ENCODE measurements at places on chromosomes 3 and 15.

- no peak for DNase-seq
Measured at GRCh38 chr3:180306691-180307090, 270.0 kb upstream of the PEX5L start.

- no peak for DNase-seq
Measured at GRCh38 chr3:120681506-120682038, 467 bp downstream of the HGD start.

GRCh38 chr3:48989126-48989795 lies 780 bp upstream of the P4HTM start:
- no peak for DNase-seq

GRCh38 chr3:43583481-43583880 lies 38.3 kb downstream of the ANO10 start:
- DNase-seq = no peak

GRCh38 chr3:76514836-76515235 lies 525.1 kb upstream of the ROBO2 start:
- no peak for DNase-seq

- no peak for DNase-seq
Measured at GRCh38 chr3:9862391-9863057, 17.5 kb downstream of the CIDEC start.

DNA sequence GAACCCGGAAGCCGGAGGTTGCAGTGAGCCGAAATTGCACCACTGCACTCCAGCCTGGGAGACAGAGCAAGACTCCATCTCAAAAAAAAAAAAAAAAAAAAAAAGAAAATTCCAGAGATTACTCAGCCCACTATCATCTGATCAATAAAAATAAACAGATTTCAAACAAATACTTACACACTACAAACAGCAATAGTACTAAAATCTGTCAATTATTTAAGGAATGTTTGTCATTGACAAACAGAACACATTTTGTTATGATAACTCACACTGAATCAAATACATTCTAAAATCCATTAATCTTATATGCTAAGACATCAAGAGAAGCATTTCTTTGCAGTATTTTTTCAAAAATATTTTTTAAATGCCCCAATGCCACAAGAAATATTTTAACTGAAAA lies 7.6 kb downstream of the MYO9A start:
- no peak for DNase-seq

- no peak for DNase-seq
Measured at GRCh38 chr3:124780761-124781475, 50.7 kb downstream of the UMPS start.

DNA sequence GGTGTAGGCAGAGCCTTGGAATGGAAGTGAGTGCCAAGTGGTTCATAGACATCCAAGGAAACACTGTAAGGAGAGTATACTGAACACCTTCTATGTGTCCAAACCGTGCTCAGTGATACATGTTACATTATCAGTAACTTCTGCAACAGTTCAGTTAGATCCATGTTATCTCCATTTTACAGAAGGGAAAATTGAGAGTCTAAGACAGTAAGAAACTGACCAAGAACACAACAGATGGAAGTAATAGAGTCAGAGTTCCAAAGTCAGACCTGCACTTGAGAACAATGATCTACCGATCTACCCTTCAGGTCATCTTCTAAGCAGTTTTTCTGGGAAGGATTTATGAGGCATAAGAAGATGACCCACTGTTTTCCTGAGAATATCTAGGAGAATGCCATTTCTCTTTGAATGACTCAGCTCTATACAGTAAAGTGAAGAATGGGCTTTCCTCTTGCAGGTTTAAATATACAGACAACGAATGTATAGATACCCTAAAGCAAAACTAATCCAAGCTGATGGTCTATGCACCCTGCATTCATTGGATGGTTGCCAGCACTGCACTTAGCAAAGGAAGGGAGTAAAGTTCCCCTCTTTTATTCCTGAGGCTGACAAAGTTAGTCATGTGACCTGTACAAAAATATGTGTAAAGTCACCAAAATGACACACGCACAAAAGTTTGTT lies 604.1 kb upstream of the MDFIC2 start:
- no peak for DNase-seq

- DNase-seq = no peak
Measured at GRCh38 chr15:98292442-98293240, 332.1 kb downstream of the ARRDC4 start.

- no peak for DNase-seq
Measured at GRCh38 chr15:36831125-36831903, 251.9 kb downstream of the CDIN1 start.

DNA sequence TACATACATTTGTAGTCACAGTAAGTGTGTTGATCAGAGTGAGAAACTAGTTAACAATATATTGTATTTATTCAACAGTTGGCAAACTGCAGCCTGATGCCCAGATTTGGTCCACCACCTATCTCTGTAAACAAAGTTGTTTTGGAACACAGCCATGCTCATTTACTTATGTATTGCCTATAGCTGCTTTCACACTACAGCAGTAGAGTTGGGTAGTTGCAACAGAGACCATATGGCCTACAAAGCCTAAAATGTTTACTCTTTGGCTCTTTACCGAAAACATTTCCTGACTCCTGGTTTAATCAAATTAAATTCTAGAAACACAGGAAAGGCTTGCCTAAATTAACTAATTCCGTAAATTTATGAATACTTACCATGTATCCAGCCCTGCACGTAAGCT lies 39.4 kb downstream of the CMC1 start:
- no peak for DNase-seq

- DNase-seq = no peak
Measured at GRCh38 chr3:192901435-192901834, 16.2 kb downstream of the MB21D2 start.

- DNase-seq = no peak
Measured at GRCh38 chr3:188946351-188947240, 225.2 kb upstream of the TPRG1 start.

GRCh38 chr15:29437888-29438702 lies 168.5 kb upstream of the NSMCE3 start:
- peak; percentile 62 for DNase-seq

- no peak for DNase-seq
Measured at GRCh38 chr3:40739971-40740370, 215.2 kb downstream of the ZNF621 start.

GRCh38 chr3:172853005-172853404 lies 102.5 kb downstream of the ECT2 start:
- no peak for DNase-seq

DNA sequence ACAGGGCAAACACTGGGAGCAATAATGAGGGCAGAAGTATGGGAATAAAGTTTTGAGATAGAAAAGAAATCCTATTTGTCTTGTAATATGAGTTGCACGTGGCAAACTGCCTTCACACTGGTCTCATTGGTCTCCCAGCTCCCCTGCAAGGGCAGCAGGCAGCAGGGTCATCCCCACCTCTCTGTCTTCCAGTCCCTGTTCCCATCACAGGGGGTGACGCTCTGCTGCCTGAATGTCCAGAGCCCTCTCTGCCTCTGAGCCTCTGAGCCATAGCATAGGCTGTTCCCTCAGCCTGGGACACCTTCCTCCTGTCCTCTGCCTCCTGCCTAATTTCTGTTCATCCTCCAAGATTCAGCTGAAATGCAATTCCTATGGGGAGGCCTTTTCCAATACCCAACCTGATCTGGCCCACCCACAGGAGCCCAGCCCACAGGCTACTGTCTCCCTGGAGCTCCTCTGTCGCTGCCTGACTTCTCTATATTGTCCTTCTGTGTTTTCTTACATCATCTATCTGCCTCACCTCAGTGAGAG lies 12.1 kb upstream of the SKOR1 start:
- DNase-seq = no peak

DNA sequence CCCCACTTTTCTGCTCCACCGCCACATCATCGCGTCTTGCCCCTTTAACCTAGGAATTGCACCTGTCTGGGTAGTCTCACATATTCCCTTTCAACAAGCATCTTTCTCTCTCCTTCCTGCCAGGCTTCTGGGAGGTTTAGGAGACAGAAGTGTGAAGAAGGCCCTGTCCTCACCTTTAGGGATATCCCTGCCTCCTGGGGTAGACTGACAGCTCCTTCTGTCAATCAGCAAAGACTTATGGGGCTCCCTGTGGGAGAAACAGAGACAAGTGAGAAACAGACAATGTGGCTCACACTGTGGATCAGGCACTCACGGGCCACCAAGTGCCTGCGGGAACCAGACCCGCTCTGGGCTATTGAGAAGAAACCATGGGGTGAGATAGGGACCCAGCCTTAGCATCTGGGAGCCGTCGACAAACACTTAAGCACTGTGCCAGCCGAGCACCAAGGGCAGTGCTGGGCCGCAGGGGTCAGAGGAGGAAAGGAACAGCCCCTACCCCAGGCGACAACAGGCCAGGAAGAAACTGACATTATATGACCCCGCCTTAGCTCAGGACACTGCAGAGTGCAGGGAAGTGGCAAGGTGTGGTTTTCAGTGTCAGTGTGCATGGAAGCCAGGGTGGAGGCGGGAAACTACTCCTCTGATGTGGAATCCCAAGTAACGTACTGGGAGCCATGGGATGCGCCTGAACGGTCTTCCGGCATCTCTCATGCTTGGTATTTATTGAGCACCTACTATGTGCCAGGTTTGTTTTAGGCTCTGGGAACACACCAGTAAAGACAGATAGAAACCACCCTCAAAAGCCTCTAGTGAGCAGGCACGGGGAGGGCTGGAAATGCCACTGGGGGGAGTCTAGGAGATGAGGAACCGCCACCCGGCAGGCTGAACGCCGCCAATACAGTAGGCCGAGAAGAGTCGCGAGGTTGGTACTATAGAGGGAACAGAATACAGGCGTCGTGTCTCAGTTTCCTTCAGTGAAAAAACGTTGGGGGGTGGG lies 1.8 kb downstream of the EFCC1 start:
- no peak for DNase-seq

DNA sequence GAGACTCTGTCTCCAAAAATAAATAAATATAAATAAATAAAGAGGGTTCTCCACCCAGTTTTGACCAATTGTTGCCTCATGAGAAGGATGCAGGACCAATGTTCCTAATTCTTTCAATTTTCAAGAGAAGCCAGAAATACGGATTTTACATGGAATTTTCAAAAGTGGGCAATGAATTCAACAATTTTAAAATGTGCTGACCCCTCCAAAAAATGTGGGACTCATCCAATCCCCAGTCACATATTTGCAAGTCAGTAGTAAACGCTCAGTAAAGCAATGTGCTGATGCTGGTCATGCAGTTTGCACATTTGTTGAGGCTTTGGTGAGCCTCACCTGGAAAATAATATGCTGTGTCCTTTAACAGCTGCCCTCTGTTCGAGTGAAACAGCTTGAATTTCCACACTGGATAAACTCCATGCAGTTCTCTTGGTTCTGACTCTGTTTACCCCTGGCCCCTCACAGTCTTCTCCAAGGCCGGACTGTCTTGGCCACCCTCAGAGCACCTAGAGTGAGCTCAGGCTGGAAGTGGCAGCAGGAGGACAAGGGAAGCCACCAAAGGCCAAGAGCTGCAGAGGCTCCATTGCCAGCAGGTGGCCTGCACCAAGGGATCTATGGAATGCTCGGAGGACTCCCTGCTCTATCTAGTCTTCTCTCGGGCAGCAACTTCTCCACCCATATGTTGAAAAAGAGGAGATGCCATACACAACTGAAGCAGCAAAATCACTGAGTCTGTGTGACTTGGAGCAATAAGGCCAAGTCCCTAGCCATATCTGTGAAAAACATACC lies 246.8 kb downstream of the UACA start:
- DNase-seq = no peak
